ENCODE measurements at places on chromosomes 12 and 14.
A peak's percentile ranks its signal among the peaks of the same experiment; 100 is the strongest.

DNA sequence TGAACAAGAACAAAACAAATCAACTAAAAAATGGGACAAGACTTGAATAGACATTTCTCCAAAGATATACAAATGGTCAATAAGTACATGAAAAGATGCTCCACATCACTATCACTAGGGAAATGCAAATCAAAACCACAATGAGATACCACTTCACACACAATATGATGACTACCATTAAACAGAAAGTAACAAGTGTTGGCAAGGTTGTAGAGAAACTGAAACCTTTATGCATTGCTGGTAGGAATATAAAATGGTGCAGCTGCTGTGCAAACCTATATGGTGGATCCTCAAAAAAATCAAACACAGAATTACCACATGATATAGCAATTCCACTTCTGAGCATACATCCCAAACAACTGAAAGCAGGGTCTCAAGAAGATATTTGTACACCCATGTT is 5.2 kb downstream of the SMAGP start:
- DNase-seq: no peak

DNA sequence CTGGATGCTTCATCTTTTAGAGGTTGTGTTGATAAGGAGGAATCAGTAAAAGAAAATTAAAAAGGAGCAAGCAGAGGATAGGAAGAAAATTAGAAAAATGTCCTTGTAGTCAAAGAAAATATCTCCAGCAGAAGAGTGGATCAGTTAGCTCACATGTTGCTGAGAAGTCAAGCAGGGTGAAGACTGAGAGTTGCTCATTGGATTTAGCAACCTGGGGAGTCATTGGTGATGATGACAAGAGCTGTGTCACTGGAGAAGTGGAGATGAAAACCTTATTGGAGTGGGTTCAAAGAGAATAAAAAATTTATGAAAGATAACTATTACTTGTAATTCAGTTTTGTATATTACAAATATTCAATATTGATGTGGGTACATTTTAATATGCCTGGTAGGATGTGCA is 9.8 kb downstream of the FRMD6 start:
- DNase-seq: no peak

- DNase-seq: no peak
Observed at GRCh38 chr14:101113108-101113612, 209.6 kb upstream of the RTL1 start.

GRCh38 chr12:88706286-88706685 is 126.0 kb upstream of the KITLG start:
- DNase-seq: no peak

GRCh38 chr12:26465419-26466097 is 270.2 kb downstream of the SSPN start:
- no peak for DNase-seq

GRCh38 chr12:93145086-93145485 is 216.0 kb upstream of the EEA1 start:
- DNase-seq: no peak

- no peak for DNase-seq
Observed at GRCh38 chr12:57775563-57776246, 3.3 kb downstream of the EEF1AKMT3 start.

- DNase-seq: no peak
Observed at GRCh38 chr14:69850086-69850735, 29.0 kb upstream of the SMOC1 start.

DNA sequence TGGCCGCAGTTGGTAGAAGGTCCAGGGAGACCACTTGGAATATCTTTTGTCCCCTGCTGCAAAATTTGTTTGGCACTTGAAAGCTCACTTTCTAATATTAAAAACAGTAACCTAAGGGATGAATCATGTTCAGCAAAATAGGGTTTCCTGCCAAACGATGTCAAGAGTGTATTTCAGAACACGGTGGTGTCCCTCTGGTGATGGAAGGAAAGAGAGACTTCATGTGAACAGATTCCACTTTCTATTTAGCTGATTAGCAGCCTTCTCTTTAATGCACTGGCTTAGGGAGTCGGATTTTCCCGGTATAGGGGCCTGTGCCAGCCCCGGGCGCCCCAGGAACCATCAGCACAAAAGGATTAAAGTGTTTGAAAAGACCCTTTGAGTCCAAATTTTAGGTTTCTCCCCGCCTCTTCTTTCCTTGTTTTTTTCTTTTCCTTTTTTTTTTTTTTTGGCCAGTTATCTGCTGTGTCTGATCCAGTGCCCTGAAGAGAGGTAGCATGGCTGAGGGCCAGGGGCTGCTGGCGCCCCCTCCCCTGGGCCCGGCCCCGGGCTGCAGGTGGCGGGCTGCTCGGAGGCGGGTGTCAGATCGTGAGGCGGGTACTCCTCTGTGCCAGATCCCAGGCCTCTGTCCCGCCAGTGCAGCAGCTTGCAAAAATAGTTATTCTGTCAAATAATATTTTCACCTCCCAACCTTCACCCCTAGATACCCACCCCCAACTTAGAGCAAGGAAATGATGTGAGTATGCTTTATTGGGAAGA is 88.3 kb downstream of the TESC start:
- no peak for DNase-seq

DNA sequence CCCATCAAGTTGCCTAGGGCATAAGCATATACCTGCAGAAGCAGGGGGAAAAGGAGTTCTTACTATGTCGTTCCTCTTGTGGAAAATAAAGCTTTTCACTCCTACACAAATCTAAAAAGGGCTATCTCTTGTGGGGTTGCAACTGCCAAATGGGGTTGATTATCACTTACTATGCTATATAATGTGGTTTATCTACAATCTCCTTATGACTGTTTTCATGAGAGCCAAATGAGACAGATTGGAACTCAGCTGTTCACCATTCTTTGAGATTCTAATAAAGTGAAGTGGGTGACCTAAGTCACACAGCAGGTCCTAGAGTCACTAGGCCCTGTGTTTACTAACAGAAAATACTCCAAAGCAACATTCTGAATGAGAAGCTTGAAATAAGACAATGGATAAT is 47.7 kb downstream of the CIT start:
- DNase-seq: no peak

DNA sequence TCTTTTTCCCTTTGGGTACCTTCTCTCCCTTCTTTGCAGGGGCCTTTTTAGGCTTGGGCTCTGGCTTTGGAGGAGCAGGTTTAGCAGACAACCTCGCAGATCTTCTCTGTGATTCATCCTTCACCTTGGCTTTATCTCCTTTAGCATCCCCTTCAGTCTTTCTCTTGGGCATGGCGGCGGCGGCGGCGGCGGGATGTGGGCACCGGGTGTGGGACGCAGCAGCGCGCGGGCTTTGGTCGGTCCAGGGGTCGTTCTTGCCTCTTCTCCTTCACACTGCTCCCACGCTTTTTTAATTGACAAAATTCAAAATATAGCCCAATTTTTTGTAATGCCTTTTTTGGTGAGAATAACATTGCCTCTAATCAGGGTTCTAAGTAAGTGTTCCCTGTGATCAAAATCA is 8.6 kb downstream of the TRMT5 start:
- DNase-seq: no peak

DNA sequence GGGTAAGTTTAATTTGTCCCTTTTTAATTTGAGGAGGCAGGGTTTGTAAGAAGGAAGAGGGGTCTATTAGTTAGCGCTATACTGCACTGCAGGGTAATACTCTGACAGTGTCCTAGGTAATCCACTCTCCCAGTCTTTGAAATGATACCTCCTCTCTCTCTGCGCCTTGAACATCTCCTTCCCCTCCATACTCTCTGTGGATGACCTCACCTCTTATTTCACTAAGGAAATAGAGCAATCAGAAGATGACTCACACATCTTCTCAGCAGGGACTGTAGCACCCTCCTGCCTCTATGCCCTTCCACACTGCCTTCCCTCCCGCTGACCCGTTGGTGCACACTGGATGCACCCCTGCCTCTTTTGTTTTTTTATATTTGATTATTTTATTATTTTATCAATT is 94.2 kb downstream of the GRIP1 start:
- DNase-seq: no peak

DNA sequence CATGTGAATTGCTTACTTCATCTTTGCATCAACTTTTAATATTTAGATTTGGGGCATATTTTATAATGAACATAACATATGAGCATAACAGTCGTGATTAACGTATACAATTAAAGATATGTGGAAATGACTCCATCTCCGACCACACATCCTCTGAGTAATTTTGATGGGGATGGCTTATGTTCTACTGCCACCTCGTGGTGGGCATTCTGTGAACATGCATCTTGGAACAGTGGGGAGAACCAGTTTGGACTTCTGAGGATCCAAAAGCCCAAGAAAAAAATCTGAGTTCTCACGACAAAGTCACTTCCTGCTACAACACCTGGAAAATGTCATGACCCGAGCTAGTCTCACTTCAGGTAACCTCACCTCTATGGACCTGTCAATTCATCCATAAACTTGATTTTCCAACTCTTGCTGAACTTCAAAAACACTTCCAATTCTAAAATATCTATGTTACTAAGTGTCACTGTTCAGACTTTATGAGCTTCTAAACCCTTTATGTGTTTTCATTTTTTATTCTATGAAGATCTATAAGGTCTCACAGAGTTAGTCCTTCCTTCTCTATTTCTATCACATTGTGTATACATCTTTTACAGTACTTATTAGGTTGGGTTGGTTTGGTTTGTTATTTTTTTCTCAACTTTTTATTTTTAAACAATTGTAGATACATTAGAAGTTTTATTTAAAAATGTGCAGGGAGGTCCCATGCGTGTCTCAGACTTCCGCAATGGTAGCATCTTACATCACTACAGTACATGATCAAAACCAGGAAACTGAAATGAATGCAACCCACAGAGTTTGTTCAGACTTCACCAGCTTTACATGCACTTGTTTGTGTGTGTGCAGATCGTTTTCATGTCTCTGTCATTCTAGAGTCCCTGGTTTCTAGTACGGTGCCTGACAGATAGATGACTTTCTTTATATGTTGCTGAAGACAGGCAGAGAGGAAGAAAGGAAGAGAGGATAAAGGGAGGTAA is 38.2 kb upstream of the STAB2 start:
- peak; percentile 62 for DNase-seq

DNA sequence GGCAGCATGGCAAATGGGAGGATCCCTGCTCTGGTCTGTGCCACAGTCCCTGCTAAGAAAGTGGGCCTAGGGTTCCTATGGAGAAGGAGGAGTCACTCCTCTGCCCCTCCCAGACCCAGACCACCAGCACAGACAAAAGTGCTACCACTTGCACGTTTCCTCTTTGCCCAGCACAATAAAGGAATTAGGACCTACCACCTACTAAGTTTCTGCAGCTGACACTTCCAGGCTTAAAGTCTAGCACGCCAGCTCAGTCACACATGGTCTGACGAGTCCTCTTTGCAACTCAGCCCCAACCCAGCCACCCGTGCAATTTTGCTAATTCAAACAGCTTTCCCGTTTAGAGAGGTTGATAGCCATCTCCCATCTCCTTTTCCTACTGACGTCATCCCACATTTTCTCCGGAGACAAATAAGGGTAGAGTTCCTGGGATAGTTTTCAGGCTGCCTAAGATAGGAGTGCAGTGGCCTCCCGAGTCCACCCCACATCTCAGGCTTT is 66.2 kb upstream of the PTGR2 start:
- no peak for DNase-seq

DNA sequence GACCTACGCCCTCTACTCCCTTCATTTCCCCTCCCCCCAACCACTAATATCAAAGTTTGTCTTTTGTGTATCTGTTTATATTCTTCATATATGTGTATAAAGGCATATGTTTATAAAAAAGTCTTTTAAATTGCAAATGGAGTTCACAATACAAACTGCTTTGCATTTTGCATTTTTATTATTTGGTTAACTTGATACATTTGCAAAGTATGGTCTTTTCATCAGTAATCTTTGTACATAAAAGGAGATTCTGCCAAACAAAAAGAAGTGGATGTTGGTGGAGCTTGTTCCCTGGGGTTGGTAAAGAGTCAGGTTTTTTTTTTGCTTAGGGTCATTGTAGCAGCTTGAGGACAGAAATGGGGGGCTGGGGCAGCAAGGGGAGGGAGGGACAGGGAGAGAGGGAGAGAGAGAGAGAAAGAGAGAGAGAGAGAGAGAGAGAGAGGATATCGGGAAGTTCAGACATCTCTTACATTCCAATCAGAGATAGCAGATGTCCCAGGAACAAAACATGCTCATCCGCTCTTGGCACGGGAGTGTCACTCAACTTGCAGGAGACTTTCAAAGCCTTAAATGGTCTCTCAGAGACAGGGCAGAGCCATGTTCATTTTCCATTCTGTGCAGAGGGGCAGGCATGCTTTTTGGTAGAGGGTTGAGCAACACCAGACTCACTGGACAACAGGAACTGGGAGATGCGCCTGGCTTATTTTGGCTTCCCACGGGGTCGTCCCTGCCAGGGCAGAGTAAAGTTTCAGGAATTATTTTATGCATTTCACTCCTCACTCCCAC is 44.8 kb upstream of the TBX5 start:
- no peak for DNase-seq

- no peak for DNase-seq
Observed at GRCh38 chr14:100392356-100392755, 69.2 kb downstream of the SLC25A47 start.

DNA sequence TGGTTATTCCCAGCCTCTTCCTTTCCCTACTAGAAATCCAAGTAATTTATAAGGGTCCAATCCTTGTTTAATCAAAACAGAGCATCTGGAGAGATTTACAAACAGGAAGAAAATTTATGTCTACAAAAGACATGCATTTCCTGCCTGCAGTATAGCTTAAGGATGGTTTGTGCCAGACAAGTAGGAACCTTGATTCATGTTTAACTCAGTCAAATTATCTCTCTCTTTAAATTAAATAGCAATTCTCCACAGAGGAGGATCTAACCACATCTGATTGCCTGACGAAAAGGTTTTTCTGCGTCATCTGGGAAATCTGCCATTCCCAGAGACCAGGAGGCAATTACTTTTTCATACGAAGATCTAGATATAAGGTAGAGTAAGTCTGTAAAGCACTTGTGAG is 105.2 kb downstream of the ZFC3H1 start:
- DNase-seq: no peak

DNA sequence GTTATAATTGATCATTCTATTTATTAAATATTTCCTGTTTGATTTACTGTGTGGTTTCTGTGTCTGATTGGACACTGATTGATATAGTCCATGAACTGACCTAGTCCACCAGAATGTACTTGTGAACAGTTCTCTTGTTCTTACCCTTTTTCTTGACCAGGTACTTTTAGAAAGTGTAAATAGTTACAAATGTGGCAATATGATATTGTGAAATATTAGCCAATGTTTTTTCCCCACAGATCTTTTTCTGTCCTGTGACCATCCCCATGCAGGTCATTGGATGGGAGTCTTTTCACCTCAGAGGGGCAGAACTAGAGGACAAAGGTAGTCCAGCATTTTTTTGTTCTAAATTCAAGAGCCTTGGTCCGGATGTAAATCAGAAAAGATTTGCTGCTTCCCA is 8.3 kb upstream of the CRY1 start:
- no peak for DNase-seq

- no peak for DNase-seq
Observed at GRCh38 chr14:44279357-44279756, 227.7 kb downstream of the FSCB start.

- no peak for DNase-seq
Observed at GRCh38 chr14:26839481-26839880, 241.6 kb upstream of the NOVA1 start.

DNA sequence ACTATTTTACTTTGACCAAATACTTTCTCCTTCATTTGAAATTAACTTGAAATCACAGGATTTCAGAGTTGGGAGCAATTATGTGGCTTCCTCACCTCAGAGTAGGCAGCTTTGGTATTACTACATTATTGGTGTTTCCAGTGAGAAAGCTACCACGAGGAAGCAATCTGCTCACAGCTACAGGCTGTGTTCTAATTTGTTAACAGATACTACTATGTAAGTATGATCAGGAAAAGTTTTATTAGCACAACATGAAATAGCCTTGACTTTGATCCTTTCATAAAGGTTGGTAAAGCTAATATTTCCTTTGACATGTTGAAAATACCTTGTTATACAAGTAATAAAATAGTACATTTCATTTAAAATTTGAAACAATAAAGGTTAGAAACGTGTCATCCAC is 30.6 kb downstream of the TAOK3 start:
- DNase-seq: no peak
